ENCODE measurements at places on chromosomes 2 and 18.

- no peak for DNase-seq
Observed at GRCh38 chr2:130391872-130392670, 36.2 kb downstream of the PTPN18 start.

DNA sequence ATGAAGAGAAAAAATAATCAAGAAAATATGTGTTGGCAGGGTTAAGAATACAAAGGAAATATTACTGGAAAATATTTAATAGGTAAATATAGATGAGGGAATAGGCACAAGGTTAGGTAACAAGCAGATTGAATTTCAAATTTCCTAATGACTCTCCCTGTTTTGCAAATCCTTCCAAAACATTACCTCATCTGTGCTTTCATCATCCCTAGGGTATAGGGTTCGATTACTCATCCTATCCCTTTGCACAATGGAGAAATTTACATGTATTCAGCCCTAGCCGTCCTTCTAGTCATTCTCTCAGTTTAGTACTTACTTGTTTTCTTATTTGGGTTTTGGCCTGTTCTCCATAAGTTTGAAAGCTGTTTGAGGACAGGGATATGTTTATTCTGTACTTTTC lies 864.6 kb upstream of the FSHR start:
- no peak for DNase-seq

DNA sequence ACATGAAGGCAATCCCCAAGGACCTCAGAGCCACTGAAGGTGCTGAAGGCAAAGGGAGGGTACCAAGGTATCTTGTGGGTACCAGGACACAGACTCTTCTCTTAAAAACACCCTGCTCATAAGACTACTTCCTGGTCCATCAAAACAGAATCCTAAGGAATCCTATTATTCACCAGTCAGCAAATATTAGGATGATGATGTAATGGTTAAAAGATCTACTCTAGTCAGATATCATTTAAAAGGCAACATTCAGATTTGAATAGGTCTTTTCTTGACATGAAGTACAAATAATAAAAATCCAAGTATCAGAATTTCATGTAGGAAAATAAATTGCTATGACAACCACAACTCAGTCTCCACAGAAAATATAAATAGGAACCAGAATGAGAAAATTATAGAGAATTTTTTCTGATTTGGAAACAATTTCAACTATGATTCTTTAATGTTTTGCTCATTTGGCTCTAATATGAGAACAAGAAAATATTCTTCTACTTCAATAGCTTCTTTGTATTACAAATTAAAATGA lies 77.8 kb upstream of the ZNF397 start:
- no peak for DNase-seq

DNA sequence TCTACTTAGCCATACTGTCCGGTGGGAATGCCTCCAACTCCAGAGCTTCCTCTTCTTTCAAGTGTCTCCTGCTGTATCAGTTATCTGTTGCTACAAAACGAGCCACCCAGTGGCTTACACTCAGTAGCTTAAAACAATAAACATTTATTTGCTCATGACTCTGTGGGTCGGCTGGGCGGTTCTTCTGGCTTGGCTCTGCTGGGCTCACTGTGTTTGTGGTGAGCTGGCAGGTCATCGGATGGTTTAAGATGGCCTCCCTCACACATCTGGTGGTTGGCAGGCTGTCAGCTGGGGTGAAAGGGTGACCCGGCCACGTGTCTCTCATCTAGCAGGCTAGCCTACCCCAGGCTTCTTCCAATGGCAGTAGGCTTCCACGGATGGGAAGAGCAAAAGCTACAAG lies 122.4 kb upstream of the SLC1A4 start:
- no peak for DNase-seq

DNA sequence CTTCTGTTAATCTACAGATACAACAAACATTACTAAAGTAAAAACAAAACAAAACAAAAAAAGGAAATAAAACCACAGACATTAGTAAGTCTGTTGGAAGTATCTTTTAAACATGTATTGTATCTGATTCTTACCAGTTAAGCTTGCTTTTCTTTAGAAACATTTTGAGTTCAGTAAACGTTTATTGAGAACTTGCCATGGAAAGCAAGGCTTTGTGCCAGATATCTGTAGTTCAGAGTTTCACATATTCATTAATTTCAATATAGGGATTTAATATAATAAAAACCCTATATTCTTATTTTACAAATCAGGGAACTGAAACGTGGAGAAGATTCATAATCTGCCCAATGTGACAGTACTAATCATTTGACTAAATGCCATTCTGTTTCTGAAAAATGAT lies 1101.0 kb upstream of the GYPC start:
- no peak for DNase-seq

- DNase-seq, result no peak
Observed at GRCh38 chr2:216516730-216517350, 18.2 kb downstream of the RPL37A start.

DNA sequence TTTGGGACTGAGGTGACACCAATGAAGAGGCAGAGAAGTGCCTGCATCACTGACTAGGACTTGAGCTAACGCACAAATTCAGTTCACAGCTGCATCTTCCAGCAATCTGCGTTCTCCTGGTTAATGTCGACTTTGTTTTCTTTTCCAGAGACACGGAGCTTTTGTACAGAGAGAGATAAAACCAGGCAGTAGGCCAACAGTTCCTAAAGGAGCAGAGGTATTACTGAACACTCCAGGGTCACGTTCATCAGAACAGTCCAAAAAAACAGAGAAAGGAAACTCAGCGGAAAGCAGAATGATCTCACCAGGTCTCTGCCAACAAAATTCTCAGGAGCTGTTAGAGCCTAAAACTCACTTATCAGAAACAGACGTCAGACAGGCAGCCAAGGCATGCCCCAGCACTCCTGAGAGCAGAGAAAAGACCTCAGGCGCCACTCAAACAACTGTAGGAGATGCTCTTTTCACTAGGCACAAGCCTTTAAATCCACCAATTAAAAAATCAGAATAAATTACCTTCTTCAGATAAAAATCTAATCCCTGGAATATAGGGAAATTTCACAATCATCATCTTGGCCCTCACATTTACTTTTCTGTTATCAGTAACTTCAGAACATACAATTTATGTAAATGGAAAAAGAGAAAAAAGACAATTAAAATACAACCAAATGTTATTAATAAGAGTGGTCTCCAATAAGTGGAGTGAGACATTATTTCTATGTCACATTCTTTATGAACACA lies 95.9 kb upstream of the SPTBN1 start:
- DNase-seq, result no peak

DNA sequence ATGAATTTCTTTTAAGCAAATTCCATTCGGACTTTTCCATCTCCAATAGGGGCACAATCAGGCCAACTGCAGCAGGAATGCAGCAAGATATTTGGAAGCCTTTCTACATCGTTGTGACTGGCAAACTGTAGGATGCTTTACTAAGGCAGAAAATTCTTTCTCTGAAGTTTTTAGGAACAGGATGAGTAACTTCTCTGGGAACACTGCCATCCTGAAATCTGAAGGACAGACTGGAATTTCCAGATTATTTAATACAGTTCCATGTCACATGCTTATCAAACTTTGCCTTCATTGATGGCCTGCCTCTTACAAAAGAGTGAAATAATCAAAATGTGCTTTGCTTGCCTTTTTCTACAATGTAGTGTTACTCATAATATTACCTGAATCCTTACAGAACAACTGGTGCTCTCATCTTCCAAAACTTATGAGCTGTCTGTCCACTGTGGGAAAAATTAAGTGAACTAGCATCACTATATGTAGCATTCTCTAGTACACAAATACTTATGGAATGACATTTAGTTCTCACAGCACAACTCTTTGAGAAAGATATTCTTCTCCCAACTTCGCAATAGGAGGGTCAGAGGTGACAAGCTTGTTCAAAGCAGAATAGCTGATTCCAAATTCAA lies 32.0 kb upstream of the MAP2 start:
- no peak for DNase-seq

DNA sequence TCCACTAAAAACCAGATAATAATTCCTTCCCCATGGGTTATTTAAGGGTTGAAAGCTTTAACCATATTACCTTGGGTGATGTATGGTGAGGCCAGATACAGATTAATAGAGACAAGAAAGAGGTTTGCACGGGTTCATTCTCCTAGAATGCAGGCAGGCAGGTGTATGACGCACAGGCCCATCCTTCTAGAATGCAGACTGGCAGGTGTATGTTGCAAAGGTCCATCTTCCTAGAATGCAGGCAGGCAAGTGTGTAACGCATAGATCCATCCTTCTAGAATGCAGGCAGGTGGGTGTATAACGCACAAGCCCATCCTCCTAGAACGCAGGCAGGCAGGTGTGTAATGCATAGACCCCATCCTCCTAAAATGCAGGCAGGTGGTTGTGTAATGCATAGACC lies 3.9 kb downstream of the RSAD2 start:
- no peak for DNase-seq

Data from WTC11 (cell line).